Karpas-422 (cell line): ENCODE measurements at places on chromosomes 6 and 20. TPM values are rescaled to one million over a fixed set of nuclear protein-coding genes. Genes with fewer than 3 reads are reported as not detected.

The NDUFAF5 gene
- total RNA-seq: 11.6 and 18.9 TPM in 2 replicates

GRCh38 chr6:54519161-54519560 is 210.9 kb downstream of the TINAG start:
- no peak overlapping the region for H3K27ac ChIP-seq
- H3K27me3 ChIP-seq: no peaks in the 10 kb centered on the region
- no peaks in the 10 kb centered on the region for H3K4me1 ChIP-seq
- DNase-seq: no peak

The RRAGD gene
- 0.41 and 0.65 TPM in 2 replicates for total RNA-seq

The OPRM1 gene
- total RNA-seq: not detected in 2 replicates

GRCh38 chr20:54194724-54195438 is 13.0 kb upstream of the PFDN4 start:
- H3K27ac ChIP-seq: no peak overlapping the region
- no peaks in the 10 kb centered on the region for H3K27me3 ChIP-seq
- no peak overlapping the region for H3K4me3 ChIP-seq
- DNase-seq: no peak
- H3K4me1 ChIP-seq: peaks cover 8% of the 10 kb centered on the region
